ENCODE measurements at places on chromosomes 3 and 15.

DNA sequence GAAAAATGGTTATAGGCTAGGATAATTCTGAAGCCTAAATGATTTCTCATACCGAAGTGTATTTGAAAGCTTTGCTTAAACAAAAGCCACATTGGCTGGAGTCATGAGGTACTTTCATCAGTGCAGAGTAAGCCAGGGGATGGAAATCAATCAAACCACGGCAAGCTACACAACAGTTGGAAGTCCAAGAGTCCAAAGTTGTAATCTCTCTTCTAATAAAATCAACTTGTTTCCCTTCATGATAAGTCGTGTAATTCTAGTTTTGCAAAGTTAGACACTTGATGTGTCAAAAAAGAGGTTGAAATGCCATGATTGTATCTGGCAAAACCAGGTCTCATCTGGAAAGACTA is 250.5 kb upstream of the VEPH1 start:
- DNase-seq: no peak

- DNase-seq: no peak
Observed at GRCh38 chr3:67739851-67740250, 85.4 kb upstream of the SUCLG2 start.

DNA sequence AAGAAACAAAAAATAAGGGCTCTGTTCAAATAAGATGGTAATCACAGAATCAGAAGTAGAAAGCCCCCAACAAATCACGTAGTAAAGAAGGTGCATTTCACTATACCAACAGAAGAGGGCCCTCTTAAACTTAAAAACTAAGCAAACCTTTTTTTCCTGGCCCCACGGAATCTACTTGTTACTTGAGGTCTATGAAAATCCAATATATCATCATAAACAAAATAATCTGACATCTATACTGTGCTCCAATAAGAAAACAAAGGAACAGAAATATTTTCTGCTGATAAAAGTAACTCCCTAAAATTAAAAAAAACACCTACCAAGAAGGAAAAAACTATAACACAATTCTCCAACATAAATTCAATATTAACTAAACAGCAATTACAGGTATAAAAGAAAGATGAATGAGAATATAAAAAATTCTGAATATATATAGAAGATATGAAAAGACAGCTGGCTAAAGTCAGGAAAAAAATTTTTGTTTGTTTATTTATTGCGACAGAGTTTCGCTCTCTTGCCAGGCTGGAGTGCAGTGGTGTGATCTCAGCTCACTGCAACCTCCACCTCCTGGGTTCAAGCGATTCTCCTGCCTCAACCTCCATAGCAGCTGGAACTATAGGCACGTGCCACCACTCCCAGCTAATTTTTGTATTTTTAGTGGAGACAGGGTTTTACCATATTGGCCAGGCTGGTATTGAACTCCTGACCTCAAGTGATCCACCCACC is 81.8 kb downstream of the CLASP2 start:
- no peak for DNase-seq

GRCh38 chr15:39598958-39599845 is 18.3 kb downstream of the THBS1 start:
- DNase-seq: peak; percentile 38

GRCh38 chr3:107994181-107994580 is 96.7 kb downstream of the CD47 start:
- no peak for DNase-seq

DNA sequence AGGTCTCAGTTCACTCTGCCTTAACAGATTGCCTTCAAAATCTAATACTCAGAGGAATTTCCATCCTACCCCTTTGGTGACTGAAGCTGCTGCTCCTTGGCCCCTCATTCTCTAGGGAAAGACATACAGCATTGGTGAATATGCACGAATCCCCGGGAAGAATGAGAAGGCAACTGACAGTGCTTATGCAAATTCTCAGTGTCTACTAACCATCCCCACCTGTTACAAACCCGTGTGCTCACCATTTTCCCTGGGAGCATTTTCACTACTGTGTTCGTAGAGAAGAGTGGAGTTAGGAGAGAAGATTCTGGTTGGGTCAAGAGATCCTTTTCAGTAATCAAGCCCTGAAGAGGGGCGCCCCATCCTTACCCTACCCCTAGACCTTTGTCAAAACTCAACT is 37.7 kb downstream of the SYNM start:
- DNase-seq: no peak

GRCh38 chr3:63240381-63240902 is 37.7 kb upstream of the SYNPR start:
- DNase-seq: no peak

DNA sequence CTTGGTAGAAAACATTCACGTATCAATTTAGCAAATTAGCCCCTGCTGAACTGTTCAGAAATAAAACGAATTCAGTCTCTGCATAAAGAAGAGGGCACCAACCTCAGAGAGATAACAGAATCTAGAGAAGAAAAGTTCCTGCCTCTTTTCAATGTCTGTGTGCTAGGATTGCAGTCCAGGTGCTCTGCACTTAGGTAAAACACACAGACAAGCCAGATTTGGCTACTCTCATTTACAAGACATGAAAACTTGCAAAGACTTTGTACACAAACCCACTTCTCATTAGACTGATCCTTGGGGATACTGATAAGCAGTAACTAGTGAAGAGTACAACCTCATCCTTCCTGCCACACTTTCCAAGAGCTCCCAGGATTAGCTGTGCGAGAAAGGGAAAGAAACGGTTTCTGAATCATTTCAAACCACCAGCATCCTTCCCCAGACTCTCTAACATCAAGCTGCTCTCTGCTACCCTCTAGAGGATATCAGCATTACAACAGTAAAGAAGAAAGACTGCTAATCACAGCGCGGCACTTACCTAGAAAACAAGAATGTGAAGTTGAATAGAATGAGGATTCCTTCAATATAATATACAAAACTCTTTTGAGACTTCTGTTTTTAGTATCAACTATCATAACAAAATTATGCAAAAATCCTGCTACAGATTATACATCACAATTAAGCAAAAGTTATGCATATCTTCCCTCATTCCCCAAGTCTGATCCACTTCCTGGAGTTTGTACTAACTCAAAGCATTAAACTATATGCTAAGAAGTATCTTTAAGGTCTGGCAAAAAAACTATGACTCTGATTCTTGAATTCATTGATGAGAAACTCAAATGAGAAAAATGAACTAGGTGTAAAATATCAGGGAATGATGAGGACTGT is 306.4 kb downstream of the MAGI1 start:
- DNase-seq: peak; percentile 22

- DNase-seq: no peak
Observed at GRCh38 chr3:12300137-12300536, 11.3 kb downstream of the PPARG start.

GRCh38 chr3:155179966-155180757 is 100.0 kb downstream of the MME start:
- DNase-seq: no peak

Measured in BJ (cell line).